ENCODE measurements at places on chromosomes 6 and 20.

DNA sequence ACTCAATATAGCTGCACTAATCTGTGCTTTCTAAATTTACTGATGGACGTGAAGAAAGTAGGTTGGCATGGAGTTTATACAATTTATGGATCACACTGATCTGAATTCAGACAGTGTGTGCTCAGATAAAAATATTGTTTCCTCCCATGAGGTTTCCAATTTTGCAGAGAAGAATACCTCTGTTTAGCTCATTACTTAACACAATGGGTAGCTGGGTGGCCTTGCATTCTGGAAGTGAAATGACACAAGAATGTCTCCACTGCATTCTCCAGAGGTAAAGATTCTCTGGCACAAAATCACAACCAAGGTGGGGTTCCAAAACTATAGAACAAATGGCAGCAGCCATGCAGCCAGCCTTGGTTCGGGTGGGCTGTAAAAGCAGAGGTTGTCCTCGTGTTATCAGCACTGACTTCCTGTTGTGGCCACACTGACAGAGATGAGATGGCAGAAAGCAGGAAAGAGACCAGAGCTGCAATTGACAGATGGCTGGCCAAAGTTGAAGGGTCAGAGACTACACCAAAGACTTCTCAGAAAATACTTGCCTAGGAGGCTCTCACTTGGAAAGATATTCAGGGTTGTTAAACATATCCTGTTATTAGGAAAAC lies 50.2 kb downstream of the HDAC2 start:
- DNase-seq, result no peak

DNA sequence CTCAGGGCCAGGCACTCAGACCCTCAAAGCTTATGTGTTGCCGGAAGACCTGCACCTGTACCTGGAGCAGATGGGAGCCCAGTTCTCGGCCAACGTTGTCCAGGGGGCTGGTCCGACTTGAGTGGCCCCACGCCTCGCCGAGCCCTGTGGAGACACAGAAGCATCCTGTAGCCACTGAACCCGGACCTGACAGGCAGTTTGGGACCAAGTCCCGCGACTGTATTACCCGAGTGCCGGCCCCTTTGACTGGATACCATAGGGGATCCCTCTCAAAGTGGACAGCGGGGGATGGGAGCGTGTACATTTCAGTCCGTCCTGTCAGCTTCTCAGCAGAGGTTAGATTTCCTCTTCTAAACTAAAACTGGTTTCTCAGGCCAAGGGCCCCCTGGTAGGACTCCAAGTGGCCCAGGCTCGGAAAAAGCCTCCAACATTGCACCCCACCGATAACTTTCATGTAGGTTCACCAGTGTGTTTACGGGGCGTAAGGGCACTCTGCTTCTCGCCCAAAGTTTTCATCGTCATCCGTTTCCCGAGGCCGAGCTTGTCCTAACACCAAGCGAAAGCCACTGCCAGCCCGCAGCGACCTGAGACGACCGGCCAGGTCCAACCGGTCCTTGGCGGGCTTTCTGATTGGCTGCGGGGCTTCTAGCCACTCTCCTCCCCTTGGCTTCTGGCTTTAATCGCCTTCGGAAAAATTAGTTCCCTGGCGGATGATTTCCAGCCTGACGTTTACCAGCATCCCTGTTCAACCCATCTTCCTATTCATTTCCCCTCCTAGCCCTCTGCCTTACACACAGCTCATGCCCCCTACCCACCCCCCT lies 10.8 kb downstream of the SIM1 start:
- no peak for DNase-seq

GRCh38 chr20:54067606-54068174 lies 2.7 kb downstream of the BCAS1 start:
- DNase-seq, result no peak

GRCh38 chr6:112663698-112664097 lies 316.6 kb downstream of the RFPL4B start:
- no peak for DNase-seq

GRCh38 chr6:79525272-79526100 lies 11.7 kb downstream of the LCA5 start:
- DNase-seq, result no peak

- DNase-seq, result no peak
Measured at GRCh38 chr6:156902782-156903181, 125.6 kb downstream of the ARID1B start.

DNA sequence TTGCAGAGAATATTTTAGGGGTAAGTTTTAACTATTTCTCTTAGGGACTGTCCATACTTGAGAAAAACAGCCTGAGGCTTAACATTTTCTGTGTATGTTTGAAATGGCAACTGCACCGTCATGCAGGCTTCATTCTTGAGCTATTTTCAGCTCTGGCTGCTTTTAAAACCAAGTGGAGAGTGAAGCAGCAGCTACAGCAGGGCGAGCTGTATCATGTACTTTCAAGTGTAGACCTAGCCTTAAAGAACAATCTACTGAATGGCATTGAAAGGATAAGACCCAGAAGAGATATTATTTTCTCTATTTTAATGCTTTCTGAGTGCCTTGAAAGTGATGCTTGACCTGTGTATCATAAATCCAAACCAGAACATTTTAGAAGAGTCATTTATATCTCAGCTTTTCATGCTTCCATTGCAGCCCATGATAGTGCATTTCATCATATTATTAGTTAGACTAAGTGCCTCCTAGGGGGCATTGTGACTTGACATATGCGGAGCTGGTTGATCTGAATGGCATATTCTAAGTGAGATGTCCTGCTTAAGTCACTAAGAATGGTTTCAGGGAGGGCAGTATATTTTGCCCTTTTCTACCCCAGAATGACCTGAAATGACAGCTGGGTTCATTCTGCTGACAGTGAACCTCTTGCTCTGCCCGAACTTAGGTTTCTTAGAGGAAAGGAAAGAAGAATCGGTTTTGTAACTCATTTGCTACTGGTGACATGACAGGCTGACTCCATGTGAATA lies 85.3 kb downstream of the NKAIN2 start:
- DNase-seq, result no peak

- DNase-seq, result no peak
Measured at GRCh38 chr6:17352302-17352701, 41.1 kb upstream of the CAP2 start.

GRCh38 chr6:147691446-147691845 lies 183.0 kb downstream of the SAMD5 start:
- DNase-seq, result no peak

GRCh38 chr20:9330151-9330550 lies 184.2 kb upstream of the LAMP5 start:
- DNase-seq, result no peak

All from activated naive CD8-positive, alpha-beta T cell treated with anti-CD3 and anti-CD28 coated beads, Interleukin-2, amount 50 U/mL, for 16 hours (primary cell).